NCI-H69 (cell line): ENCODE measurements at places on chromosomes 3 and 15.

- peak; percentile 77 for DNase-seq
Observed at GRCh38 chr3:18237251-18238005, 187.7 kb downstream of the SATB1 start.

- DNase-seq, result peak; percentile 7
Observed at GRCh38 chr3:37559461-37559860, 302.2 kb upstream of the CTDSPL start.

- DNase-seq, result peak; percentile 37
Observed at GRCh38 chr3:69008980-69009379, 4.5 kb downstream of the EOGT start.

- peak; percentile 60 for DNase-seq
Observed at GRCh38 chr3:151839313-151839631, 25.4 kb downstream of the AADAC start.

DNA sequence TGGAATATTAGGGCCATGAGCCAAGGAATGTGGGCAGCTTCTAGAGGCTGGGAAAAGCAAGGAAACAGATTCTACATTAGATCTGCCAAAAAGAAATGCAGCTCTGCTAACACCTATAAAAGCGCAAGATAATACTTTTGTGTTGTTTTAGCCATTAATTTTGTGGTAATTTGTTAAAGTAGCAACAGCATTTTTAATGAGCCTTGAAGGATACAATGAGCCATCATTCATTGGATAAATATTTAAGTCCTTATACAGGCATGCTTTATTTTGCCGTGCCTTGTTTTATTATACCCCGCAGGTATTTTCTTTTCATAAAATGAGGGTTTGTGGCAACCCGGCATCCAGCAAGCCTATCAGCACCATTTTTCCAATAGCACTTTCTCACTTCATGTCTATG lies 15.0 kb downstream of the ARL14 start:
- DNase-seq, result peak; percentile 64

- DNase-seq, result no peak
Observed at GRCh38 chr3:70856414-70857162, 544.1 kb upstream of the MDFIC2 start.

GRCh38 chr3:112672716-112673541 lies 32.0 kb upstream of the CCDC80 start:
- DNase-seq, result no peak

- no peak for DNase-seq
Observed at GRCh38 chr15:88858934-88859333, 36.4 kb downstream of the HAPLN3 start.

- no peak for DNase-seq
Observed at GRCh38 chr15:93040288-93041158, 48.5 kb downstream of the RGMA start.

DNA sequence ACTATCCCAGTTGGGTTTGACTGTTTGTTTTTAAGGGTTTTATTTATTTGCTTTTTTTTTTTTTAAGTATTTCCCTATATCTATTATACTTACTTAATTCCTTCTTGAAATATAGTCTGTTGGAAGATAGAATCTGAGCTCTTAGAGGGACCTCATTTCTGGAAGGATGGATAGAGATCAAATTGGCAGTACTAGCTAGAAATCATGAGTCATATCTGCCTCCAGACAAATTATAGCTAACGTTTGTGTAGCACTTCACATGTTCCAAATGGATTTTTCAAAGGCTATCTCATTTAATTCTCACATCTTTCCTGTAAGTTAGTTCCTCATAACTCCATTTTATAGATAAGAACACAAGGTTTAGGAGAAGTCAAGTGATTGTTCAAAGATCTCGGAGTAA lies 384.7 kb downstream of the ZIC1 start:
- peak; percentile 12 for DNase-seq
